Activated naive CD8-positive, alpha-beta T cell treated with anti-CD3 and anti-CD28 coated beads for 36 hours (primary cell): ENCODE measurements at places on chromosomes 2 and 18. TPM values are rescaled to one million over a fixed set of nuclear protein-coding genes. Genes with fewer than 3 reads are reported as not detected.

GRCh38 chr2:218006741-218007140 lies 3.9 kb upstream of the TNS1 start:
- H3K36me3 ChIP-seq: no peaks in the 10 kb centered on the region
- H3K27me3 ChIP-seq: peaks cover 34% of the 10 kb centered on the region
- H3K4me1 ChIP-seq: peaks cover 13% of the 10 kb centered on the region
- DNase-seq: no peak

DNA sequence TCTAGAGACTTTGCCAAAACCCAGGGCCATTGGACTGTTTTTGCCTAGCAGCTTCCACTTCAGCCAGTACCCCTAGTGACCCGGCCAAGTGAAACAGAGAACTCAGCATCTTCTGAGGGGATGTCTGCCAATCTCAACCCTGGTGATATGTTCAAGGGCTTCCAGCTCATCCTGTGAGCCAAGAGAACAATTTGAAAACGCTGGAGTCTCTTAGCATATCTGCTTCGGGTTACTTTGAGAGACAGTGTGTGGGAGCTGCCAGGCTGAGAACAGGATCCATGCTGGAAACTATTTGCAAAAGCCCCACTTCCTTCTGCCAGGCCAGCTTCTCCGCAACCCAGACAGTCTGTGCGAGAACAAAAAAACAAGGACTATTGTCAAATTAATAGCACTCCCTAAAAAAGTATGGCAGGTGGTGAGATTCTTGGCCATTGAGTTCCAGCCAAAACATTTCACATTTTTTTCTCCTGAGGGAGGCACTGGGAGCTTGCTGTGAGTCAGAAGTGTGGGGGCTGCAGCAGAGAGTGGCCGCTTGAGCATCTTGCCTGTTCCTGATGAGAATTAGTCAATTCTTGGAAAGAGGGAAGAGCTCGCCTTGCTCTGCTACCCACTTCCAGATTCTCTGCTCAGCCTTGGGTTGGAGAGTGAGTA lies 395.6 kb upstream of the TRIB2 start:
- H3K36me3 ChIP-seq: no peaks in the 10 kb centered on the region
- no peak overlapping the region for H3K4me3 ChIP-seq
- H3K27ac ChIP-seq: no peak overlapping the region
- no peaks in the 10 kb centered on the region for H3K27me3 ChIP-seq
- no peaks in the 10 kb centered on the region for H3K4me1 ChIP-seq

DNA sequence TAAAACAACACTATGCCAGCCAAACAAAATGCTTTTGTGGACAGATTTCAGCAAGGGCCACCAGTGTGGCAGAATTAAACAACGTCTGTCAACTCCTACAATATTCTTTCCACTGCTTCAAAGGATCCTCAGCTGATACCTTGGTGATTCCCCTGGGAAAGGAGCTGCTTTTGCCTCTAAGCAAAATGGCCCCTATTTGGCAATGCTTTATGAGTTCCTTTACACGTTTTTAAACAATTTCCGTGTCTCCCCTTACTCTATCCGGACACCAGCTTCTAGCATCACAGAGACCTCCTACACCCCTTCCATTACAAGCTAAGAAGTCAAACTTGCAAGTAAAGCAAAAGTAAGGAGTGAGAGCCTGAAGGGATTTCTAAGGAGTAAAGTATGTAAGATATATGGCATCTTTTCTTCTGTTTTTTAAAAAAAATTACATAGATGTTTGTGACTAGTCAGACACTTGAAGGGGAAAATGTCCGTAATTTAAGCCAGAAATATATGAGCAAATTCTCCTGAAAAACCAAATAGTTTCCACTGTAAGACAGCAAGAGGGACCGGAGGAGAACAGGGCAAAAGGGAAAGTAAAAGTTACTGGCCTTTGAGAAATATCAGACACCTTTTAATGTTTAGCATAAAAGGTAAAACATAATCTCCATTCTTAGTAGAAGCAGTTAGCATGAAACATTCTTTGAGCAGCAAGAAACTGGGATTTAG lies 1.9 kb downstream of the SOS1 start:
- peaks cover 58% of the 10 kb centered on the region for H3K36me3 ChIP-seq
- H3K27me3 ChIP-seq: no peaks in the 10 kb centered on the region
- peak overlapping the region; percentile 97 for H3K4me3 ChIP-seq
- peaks cover 47% of the 10 kb centered on the region for H3K4me1 ChIP-seq
- peak overlapping the region; percentile 95 for H3K27ac ChIP-seq
- no peak for DNase-seq

DNA sequence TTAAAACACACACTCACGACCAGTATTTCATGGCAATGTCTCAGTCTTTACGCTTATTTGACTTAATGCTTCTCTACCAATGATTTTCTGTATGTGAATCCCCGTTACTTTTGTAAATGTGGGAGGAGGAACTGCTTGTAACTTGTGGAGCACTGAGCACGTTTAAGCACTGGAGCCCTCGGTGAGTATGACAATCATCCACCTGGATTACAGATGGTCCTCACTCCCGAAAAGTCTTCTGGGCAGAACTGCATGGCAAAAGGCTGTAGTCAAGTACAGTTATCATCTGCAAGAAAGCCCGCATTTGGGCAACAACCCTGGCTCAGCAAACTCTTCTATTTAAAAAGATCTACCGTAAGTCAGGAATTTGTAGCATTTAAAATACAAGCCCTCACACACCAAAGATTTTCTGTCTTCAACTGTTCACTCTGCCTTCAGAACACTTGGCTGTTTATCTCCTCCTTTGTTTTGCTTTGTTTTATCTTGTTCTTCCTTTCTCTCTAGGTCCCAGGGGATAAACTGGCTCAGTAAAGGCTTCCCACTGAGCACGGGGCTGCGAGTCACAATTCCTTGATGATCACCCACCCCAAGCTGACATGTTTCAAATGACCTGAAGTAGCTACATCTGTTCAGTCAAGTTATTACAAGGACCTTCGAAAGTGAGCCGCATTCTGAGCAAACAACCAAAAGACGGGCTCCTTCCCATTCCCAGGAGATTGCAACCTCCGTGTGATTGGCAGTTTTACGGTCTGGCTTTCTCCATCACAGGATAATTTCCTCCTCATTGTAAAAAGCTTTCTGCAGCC lies 102.2 kb downstream of the DLGAP1 start:
- H3K36me3 ChIP-seq: peaks cover 2% of the 10 kb centered on the region
- H3K4me3 ChIP-seq: no peak overlapping the region
- no peaks in the 10 kb centered on the region for H3K4me1 ChIP-seq
- H3K27me3 ChIP-seq: no peaks in the 10 kb centered on the region

- no peak overlapping the region for H3K4me3 ChIP-seq
- H3K4me1 ChIP-seq: no peaks in the 10 kb centered on the region
- no peaks in the 10 kb centered on the region for H3K27me3 ChIP-seq
- DNase-seq: no peak
- H3K27ac ChIP-seq: no peak overlapping the region
- H3K36me3 ChIP-seq: no peaks in the 10 kb centered on the region
Observed at GRCh38 chr2:155696571-155696970, 636.0 kb downstream of the NR4A2 start.

GRCh38 chr18:22551536-22552151 lies 133.9 kb upstream of the CTAGE1 start:
- H3K4me3 ChIP-seq: no peak overlapping the region
- no peaks in the 10 kb centered on the region for H3K36me3 ChIP-seq
- no peaks in the 10 kb centered on the region for H3K4me1 ChIP-seq
- no peak overlapping the region for H3K27ac ChIP-seq

- peak overlapping the region; percentile 88 for H3K4me3 ChIP-seq
- H3K27me3 ChIP-seq: no peaks in the 10 kb centered on the region
- H3K4me1 ChIP-seq: peaks cover 72% of the 10 kb centered on the region
- H3K27ac ChIP-seq: peak overlapping the region; percentile 99
Observed at GRCh38 chr2:230925443-230925878, 419 bp upstream of the GPR55 start.

GRCh38 chr2:74822771-74823566 lies 11.0 kb upstream of the HK2 start:
- H3K36me3 ChIP-seq: no peaks in the 10 kb centered on the region
- no peak overlapping the region for H3K27ac ChIP-seq
- no peak for DNase-seq
- no peak overlapping the region for H3K4me3 ChIP-seq

GRCh38 chr18:63262369-63263335 lies 56.9 kb downstream of the BCL2 start:
- H3K27ac ChIP-seq: no peak overlapping the region
- H3K36me3 ChIP-seq: peaks cover 58% of the 10 kb centered on the region

GRCh38 chr2:20593072-20594034 lies 57.5 kb downstream of the HS1BP3 start:
- no peaks in the 10 kb centered on the region for H3K27me3 ChIP-seq
- no peak for DNase-seq
- H3K4me3 ChIP-seq: no peak overlapping the region
- peaks cover 8% of the 10 kb centered on the region for H3K4me1 ChIP-seq
- no peaks in the 10 kb centered on the region for H3K36me3 ChIP-seq
- no peak overlapping the region for H3K27ac ChIP-seq

DNA sequence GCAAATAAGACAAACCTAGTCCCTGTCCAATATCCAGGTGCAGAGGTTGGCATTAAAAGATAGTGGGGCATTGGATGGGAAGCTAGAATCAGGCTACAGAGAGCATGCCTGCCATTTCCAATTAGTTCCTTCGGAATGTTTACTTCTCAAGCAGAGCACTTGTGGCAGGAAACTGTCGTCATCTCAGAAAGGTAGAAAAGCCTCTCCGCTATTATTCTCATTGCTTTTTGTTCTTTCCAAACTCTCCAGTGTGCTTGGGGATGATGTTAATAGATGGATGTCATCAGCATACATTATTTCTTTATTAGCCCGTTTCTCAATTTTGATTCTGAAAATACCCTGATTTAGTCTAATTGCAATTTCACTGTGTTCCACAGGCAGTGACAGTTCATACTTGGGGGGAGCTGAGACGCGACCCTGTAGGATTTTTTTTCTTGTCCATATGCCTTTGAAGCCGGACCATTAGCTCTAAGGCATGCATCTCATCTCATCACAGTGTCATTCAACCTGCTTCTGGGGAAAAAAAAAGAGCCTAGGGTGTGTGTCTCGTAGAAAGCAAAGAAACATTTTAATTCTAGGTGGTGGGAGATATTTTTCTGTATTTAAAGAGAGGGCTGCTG lies 7.7 kb downstream of the ASB18 start:
- H3K27ac ChIP-seq: no peak overlapping the region
- no peaks in the 10 kb centered on the region for H3K36me3 ChIP-seq
- H3K27me3 ChIP-seq: peaks cover 32% of the 10 kb centered on the region
- no peaks in the 10 kb centered on the region for H3K4me1 ChIP-seq
- DNase-seq: no peak
- H3K4me3 ChIP-seq: no peak overlapping the region

DNA sequence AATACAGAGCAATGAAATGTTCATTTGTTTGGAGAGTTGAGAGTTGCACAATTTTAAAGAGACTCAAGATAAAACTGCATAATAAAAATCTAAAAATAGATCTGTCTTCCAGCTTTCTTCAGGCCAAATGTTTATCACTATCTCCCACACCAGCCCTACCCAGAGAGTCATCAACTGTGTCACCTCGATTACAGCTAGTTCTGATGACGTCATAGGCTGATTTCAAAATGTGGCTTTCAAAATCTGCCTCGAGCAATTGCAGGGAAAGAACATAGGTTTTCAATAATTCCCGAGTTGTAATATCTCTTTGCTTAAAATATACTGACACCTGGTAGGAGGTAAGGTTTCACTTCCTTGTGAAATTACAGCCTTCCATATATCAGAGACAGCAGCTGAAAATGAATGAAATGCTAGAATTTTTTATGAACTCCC lies 677.6 kb upstream of the ID2 start:
- H3K4me1 ChIP-seq: peaks cover 7% of the 10 kb centered on the region
- H3K27ac ChIP-seq: no peak overlapping the region
- H3K4me3 ChIP-seq: no peak overlapping the region
- no peaks in the 10 kb centered on the region for H3K27me3 ChIP-seq

DNA sequence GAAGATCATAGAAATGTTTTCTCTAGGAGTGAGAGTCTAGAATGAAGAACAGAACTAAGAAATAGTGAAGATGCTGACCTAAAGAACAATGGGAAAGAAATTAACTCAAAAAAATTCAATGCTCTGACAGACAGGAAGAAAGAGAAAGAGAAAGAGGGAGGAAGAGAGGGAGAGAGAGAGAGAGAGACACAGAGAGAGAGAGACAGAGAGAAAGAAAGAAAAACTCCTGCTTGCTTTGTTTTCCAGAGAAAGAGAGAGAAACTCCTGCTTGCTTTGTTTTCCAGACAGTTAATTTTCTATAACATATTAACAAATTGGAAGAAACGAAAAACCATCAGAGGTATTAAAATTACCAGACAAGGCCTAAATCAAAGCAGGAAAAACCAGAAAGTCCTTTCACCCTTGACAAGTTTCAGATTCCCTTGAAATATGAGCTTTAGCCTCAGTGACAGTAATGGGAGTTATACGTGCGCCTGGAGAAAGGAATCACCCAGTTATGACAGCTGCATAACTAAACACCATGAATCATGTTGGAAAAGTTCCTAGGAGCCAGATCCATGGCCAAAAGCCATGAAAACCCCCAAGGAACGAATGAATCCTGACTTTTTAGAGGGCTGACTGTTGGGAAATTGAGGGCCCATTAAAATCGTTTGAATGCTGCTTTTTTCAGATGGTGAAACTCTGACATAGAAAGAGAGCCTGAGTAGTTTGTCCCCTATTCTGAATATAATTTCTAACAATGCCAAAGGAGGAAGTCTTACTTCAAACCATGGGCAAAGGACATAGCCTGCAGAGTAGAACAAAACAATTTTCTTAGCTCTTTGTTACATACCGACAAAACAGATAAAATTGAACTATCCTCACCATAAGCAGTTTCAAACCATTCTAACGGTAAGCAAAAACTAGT lies 228.6 kb upstream of the CHST9 start:
- H3K36me3 ChIP-seq: no peaks in the 10 kb centered on the region
- no peak overlapping the region for H3K27ac ChIP-seq
- DNase-seq: no peak
- H3K4me3 ChIP-seq: no peak overlapping the region

DNA sequence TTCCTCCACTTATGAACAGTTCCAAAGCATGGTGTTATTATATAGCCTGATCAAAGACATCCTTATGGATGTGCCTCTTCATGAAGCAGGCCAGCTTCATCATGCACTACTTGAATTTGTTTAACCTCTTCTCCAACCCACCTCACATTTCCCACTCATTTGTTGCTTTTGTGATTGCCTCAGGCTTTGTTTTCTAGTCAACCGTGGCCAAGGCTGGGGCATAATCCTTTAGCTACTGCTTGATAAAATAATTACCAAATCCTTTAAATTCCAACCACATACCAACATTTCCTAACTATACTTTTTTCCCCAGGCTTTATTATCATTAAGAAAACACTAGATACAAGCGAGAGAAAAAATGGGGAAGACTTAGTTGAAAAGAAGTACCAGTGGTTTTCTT lies 39.6 kb upstream of the SCN1A start:
- DNase-seq: no peak
- H3K4me3 ChIP-seq: no peak overlapping the region
- peaks cover 17% of the 10 kb centered on the region for H3K27me3 ChIP-seq
- no peak overlapping the region for H3K27ac ChIP-seq
- H3K4me1 ChIP-seq: no peaks in the 10 kb centered on the region
- H3K36me3 ChIP-seq: no peaks in the 10 kb centered on the region

DRC1 gene
- total RNA-seq: not detected

RASGRP3 gene
- 5.5 TPM for total RNA-seq

EVX2 gene
- total RNA-seq: not detected

PDK1 gene
- 46.6 TPM for total RNA-seq

G6PC2 gene
- total RNA-seq: not detected
